Psoas muscle (tissue), 8 donors: ENCODE measurements at places on chromosomes 3 and 15.

GRCh38 chr3:126758882-126759281 is 54.8 kb downstream of the CHCHD6 start:
- no peak for DNase-seq

DNA sequence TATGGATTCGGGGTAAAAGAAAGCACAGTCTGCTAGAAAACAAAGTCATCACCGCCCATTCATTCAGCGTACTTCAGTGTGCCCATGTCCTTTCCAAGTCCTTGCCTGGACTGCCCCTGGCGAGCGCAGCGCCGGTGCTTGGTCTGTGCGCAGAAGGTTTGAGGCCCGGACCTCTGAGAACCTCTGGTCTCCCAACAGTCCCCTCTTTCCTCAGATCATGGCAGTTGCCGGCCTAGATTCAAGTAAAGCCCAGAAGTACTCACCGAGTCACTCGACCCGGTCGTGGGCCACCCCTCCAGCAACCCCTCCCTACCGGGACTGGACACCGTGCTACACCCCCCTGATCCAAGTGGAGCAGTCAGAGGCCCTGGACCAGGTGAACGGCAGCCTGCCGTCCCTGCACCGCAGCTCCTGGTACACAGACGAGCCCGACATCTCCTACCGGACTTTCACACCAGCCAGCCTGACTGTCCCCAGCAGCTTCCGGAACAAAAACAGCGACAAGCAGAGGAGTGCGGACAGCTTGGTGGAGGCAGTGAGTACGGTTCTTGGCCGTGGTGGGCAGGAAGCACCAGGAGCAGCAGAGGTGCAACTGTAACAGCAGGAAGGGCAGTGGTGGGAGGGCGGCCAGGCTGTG is 36.3 kb downstream of the CHDH start:
- DNase-seq = no peak

- no peak for DNase-seq
Observed at GRCh38 chr3:12743583-12743982, 15.5 kb downstream of the TMEM40 start.

GRCh38 chr3:79253704-79254103 is 514.1 kb downstream of the ROBO1 start:
- DNase-seq = no peak

DNA sequence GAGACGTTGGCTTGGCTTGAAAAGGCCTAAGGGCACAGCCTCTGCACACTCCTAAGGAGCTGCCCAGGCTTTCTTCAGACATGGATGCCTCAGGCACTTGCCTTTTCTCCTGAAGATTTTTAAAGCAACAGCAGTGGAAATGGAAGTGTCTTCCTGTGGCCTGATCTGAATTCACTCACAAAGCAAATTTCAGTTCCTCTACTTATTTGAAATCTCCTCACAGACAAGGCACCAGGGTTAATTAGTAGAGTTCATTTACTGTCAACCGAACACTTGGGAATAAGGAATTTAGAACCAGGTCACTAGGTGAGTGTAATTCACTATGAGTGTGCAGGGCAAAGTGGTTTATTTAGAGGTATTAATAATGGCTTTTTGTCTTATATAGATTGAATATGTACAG is 27.2 kb upstream of the DAZL start:
- no peak for DNase-seq

DNA sequence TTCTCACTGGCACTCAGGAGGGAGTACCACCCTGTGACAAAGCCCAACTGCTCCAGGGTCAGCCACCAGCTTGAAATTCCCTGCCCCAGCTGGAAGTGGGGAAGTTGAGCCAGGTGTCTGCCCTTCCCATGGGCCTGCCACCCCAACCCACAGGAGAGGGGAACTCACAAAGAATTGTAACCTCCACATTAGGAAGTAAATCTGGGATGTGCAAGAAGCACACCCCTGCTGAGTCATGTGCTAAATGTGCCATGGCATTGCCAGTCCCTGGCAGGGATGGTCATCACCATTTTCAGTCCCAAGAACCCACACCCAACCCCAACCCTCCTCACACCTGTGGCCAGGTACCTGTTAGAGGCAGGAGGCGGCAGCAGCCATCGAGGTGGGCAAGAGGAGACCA is 165.2 kb upstream of the THBS1 start:
- no peak for DNase-seq

DNA sequence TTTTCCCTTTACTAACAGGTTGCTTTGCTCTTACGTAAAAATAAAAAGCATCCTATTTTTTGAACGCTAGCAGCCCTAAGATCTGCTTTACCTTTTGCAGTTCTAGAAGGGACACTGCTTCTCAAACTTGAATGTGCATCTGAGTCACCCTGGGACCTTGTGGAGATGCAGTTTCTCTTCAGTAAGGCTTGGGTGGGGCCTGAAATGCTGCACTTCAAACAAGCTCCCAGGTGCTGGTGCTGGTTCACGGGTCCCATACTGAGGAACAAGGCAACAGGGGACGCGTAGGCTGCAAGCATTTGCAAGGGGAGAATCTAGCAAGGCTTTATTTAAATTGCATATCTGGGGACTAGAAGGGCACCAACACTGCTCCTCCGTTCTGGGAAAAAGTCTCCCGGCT is 30.0 kb downstream of the MB21D2 start:
- DNase-seq = no peak

DNA sequence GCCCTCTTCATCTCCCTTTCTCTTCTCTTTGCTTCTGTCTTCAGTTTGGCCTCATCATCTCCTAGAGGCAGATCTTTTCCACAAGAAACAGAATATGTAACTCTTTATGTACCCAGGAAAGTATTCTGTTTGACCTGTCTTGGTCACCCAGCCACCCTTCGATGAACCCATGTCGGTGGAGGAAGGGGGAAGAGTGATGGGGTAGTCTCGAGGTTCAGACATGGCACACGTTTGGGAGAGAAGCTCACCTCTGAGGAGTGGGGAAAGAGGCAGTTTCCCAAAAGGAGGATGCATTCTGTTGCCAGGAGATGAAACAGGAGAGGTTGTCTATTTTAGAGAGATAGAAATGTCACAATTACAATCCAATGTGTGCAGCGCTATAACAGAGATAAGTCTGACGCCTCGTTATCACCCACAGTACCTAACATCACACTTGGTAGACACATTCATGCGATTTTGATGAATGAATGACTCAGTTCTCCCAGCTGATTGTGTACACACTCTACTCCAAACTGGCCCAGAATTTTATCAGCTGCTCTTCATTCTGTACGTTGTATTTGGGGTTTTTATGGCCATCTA is 722 bp upstream of the CCDC50 start:
- DNase-seq = no peak

GRCh38 chr15:31461375-31461774 is 134.7 kb downstream of the KLF13 start:
- no peak for DNase-seq
